ENCODE measurements at places on chromosomes 12 and 14. TPM values are rescaled to one million over a fixed set of nuclear protein-coding genes. Genes with fewer than 3 reads are reported as not detected.

The SSPN gene
- total RNA-seq = not detected

The OTX2 gene
- total RNA-seq = not detected

The KSR2 gene
- not detected for total RNA-seq

DNA sequence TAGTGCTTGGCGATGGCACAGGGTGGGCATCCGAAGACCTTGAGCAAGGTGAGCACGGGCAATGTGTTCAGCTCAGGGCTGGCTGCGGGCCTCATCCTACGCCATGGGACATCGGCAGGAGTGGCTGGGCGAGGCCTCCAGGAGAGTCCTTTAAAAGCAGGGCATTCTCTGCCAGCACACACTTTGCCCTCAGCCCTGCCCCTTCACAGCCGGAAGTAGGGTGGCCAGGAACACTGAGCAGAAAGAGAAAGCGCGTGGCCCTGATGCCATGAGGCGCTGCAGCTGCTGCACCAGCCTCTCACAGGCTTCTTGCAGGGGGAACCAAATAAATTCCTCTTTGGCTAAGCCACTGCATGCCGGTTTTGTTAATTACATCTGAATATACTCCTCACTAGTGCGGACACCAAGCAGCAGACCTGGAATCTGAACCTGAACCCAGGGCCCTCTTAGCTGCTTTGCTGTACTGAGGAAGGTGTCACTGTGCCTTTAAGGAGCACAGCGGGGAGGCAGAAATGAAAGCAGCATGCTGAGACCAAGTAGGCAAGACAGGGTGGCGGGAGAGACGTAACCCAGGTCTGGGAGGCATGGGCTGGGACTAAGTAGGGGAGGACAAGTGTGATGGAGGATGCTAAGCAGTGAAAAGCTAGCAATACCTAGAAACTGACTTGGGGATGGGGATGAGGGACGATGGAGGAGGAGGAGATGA lies 155.2 kb downstream of the TTC7B start:
- DNase-seq = no peak

DNA sequence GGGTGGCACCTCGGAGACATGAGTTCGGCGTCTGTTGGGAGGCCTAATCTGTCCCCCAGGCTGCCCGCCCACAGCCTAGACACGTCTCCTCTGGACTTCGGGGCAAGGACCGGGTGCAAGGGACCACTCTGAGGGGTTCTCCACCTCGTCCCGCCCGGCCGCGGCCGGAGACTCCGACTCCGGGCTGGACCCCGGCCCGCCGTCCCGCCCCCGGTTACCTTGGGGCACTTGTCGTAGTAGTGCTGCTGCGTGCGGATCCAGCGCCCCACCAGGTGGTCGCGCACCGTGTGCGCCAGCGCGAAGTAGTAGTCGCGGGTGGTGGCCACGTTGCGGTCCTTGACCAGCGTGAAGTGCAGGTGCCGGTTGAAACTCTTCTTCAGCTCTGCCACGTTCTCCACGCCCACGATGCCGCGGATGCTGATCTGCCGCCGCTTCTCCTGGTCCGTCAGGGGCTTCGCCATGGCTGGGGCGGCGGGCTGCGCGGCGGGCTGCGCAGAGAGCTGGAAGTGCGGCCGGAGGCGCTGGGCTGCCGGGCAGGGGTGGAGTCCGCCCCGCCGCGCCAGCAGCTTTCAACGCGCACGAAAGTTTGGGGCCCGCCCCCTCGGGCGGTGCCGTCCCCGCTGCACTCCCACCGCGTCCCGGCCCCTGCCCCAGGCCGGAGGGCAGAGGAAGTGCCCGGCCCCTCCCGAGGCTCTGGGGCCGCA lies at the start of gene PYGL:
PYGL (minus strand) TSS at position 541 of the 704 bp plus-strand sequence; CDS start at position 461, 80 bp downstream.
- peak; percentile 13 for DNase-seq

- DNase-seq = no peak
Observed at GRCh38 chr12:26627335-26627734, 205.7 kb downstream of the ITPR2 start.

DNA sequence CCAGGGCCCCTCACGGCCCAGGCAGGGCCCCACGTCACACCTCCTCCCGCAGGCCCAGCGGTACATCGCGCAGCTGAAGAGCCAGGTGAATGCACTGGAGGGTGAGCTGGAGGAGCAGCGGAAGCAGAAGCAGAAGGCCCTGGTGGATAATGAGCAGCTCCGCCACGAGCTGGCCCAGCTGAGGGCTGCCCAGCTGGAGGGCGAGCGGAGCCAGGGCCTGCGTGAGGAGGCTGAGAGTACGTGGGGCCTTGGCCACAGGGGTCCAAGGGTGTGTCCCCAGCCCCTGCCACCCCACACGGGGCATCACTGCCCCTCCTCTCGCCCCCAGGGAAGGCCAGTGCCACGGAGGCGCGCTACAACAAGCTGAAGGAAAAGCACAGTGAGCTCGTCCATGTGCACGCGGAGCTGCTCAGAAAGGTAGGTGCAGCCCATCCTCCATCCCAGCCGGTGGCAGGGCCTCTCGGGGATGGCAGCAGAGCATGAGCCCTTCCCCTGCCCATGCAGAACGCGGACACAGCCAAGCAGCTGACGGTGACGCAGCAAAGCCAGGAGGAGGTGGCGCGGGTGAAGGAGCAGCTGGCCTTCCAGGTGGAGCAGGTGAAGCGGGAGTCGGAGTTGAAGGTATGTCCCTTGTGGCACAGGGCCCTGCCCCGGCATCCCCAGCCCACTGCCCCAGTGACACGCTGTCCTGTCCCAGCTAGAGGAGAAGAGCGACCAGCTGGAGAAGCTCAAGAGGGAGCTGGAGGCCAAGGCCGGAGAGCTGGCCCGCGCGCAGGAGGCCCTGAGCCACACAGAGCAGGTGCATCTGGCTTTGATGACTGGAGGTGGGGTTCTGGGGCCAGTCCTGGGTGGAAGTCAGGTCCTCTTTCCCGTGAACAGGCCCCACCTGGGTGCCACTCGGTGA lies 20.9 kb downstream of the HIP1R start:
- no peak for DNase-seq

- DNase-seq = no peak
Observed at GRCh38 chr12:62660756-62661155, 194.1 kb downstream of the MON2 start.

- peak; percentile 15 for DNase-seq
Observed at GRCh38 chr12:122527478-122527944, 462 bp downstream of the KNTC1 start.

GRCh38 chr12:65868878-65869277 lies 44.6 kb downstream of the HMGA2 start:
- DNase-seq = no peak

- no peak for DNase-seq
Observed at GRCh38 chr12:114655934-114656749, 27.8 kb downstream of the TBX3 start.

- DNase-seq = no peak
Observed at GRCh38 chr14:30993071-30993470, 32.4 kb upstream of the AP4S1 start.

DNA sequence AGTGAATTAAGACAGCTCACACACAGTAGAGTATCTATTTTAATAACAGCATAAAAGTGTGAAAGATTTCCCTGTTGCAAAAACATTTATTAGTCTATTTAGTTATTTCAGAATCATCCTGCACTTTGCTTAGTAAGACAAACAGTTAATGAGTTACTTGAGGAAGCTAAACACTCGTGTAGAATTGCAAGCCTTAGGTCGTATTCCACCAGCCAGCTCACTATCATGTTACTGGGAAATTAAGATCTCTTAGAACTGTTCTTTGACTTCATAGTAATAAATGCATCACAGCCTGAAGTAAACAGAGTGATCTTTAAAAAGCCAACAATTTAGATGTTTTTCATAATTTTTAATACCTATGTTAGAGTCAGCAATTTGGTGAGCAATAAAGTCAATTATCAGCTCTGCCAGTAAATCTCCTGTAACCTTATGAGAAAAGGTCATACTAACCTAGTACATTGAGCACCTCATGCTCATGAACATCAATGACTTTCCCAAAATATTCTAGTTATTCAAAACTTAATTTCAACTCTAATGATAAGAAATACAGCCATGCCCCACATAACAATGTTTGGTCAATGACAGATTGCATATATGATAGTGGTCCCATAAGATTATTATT lies 26.7 kb upstream of the ETNK1 start:
- DNase-seq = no peak

All from naive thymus-derived CD8-positive, alpha-beta T cell (primary cell).